Anterior cingulate cortex (tissue), 58 donors: ENCODE measurements at places on chromosomes 1 and 21.

DNA sequence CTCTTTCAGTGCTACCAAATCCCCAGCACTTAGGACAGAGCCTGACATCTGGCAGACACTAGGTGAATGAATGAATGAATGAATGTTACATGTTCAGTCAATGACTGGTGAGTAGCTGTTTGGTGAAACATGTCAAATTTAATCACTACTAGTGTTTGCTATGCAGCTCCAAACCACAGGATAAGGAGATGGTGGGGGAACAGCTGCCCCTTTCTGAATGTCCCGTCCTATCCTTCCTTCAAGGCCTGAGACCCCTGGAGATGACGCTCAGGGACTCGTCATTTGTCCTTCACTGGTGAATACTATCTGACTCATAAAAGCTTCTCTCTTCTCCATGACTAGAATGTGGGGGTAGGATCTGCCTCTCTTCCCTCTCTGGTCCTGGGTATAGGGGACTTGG lies 175.4 kb downstream of the HIVEP3 start:
- no peak for DNase-seq

DNA sequence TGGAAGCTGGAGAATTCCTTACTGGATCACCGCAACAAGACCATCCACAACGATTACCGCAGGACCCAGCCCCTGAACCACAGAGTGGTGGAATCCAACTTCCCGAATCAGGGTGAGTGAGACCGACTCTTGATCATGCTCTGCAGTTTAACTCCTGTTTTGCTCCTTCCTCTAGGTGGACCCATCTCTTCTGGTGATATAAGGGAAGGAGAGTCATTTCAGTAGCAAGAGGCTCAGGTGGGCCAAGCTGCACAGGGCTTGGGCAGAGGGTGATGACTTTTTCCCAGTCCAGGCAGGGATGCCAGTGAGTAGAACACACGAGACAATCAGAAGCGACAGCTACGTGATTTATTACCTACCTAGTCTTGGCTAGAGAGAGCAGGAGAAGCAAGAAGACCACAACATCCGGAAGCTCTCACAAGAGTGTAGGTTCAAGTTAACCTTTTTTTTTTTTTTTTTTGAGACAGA lies 25.2 kb downstream of the CA6 start:
- no peak for DNase-seq

GRCh38 chr1:32404946-32405345 lies 10.7 kb upstream of the BSDC1 start:
- DNase-seq = no peak

GRCh38 chr1:204127597-204128242 lies 24.1 kb downstream of the ETNK2 start:
- peak; percentile 31 for DNase-seq

- DNase-seq = no peak
Measured at GRCh38 chr1:236133339-236133738, 9.0 kb upstream of the GPR137B start.
